ENCODE measurements at places on chromosomes 1 and 21.

- DNase-seq: no peak
These were observed 22.4 kb upstream of the NTPCR start for GRCh38 chr1:232927830-232928505.

DNA sequence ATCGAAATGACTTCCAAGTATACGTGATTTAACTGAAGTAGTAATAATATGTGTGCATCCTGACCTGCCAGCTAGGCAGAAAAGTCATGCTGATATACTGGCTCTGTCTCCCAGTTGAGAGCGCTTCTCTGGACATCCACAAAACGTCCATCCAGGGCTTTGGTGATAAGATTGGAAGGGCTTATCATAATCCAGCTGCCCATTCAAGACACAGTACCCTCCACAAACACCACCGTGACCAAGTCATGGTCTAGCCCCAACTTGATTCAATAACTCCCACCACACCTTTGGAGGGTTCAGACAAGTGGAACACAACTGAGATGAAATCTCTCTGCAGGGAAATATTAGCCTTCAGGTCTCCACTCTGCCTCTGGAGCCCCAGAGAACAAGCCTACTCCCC is 76.2 kb downstream of the CD46 start:
- DNase-seq: no peak

- no peak for DNase-seq
These were observed 36.6 kb downstream of the TMEM50B start for GRCh38 chr21:33443194-33443593.

DNA sequence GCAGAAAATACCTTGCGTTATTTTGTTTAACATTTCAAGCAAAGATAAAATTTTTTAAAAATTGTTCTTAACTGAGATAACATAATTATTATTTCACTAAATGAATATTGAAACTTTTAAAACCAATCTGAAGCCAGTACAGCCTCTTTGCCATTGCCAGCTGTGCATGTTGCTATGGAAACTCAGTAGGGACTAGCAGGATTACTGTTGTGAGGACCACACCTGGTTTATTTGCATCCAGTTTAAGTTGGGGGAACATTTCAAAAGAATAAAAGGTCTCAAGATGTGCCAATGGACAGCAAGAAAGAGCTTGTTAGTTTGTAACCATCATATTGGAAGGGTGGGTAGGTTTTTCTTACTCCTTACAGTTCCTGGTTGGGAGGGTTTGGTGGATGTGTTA is 80.7 kb downstream of the POU2F1 start:
- DNase-seq: no peak

DNA sequence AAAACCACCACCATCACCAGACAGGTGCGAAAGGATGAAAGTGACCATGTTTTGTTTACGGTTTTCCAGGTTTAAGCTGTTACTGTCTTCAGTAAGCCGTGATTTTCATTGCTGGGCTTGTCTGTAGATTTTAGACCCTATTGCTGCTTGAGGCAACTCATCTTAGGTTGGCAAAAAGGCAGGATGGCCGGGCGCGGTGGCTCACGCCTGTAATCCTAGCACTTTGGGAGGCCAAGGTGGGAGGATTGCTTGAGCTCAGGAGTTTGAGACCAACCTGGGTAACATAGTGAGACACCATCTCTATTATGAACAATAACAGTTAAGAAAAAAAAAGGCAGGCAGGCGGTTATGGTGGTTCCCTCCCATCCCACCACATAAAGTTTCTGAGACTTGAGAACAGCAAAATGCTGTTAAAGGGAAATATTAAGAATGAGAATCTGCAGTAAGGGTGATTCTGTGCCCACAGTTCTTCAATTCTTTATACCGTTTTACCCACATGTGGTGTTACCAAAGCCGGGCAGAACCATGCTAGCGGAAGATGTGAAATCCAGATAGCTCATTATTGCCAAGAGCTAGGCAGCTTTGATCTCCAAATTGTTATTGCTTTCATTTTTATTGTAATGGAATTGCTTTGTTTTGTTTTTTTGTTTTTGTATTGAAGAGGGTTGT is 34.5 kb upstream of the TDRD10 start:
- DNase-seq: no peak

- DNase-seq: no peak
These were observed 234.7 kb downstream of the TOMM20 start for GRCh38 chr1:234893725-234894630.

GRCh38 chr1:245234217-245235081 is 79.7 kb downstream of the KIF26B start:
- DNase-seq: no peak

DNA sequence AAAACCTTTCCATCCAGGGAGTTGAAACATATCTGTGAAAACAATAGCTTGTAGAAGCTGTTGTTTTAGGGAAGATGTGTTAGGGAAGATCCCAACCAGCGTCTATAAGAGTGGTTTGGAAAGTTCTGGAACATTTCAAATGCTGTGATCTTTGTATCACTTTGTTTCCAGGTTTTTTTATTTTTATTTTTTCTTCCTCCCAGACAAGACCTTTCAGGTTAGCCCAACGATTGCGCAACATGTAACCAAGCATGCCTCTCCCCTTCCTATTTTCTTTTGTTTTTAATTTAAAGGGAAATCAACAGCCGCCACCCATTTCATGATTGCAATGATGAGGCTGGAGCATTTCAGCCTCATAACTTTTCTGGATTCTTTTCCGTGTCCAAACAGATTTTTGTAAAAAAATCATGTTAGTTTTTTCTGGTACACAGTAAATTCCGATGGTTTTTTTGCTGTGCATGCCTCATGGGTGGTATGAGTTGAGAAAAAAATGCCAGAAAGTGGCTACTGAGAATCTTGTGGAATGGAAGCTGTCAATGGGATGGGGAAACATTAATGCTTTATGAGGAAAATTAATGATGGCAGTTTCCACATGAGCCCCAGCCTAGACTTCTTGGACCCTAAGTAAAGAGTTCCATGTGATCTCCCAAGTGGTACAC is 109.3 kb downstream of the RUNX1 start:
- no peak for DNase-seq

GRCh38 chr1:101420406-101420805 is 183.6 kb downstream of the S1PR1 start:
- no peak for DNase-seq

DNA sequence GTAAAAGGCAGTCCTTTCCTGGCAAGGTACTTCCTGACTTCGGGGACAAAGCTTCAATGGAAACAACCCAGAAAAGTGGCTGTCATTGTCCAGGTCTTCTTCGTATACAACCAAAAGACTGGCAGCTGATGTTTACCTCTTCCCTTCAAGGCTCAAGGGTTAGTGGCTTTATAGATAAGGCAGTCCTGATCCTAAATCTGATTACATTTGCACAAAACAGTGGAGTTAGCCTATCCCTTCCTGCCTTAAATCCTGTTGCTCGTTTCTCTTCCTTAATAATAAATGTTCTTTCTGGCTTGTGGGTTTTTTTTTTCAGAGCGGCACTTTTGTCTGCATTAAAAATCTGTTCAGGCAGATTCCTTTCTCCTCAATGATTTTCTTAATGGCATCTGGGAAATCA is 169.3 kb upstream of the KCTD3 start:
- DNase-seq: no peak

DNA sequence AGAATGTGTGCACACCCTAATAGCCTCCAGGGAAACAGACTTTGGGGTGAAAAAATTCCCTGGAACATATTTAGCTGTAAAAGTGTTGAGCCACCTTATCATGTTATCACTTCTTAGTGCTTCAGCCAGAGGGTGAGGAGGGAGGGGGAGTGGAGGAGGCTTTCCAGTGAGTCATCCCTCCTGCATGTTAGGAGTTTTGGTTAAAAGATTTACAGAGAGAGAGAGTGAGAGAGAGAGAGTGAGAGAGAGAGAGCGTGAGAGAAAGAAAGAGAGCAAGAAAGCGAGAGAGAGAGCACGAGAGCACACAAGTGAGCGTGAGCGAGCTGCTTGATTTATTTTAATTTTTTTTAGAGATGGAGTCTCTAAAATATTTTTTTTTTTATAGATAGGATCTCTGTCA is 13.5 kb upstream of the CACNA1E start:
- no peak for DNase-seq

DNA sequence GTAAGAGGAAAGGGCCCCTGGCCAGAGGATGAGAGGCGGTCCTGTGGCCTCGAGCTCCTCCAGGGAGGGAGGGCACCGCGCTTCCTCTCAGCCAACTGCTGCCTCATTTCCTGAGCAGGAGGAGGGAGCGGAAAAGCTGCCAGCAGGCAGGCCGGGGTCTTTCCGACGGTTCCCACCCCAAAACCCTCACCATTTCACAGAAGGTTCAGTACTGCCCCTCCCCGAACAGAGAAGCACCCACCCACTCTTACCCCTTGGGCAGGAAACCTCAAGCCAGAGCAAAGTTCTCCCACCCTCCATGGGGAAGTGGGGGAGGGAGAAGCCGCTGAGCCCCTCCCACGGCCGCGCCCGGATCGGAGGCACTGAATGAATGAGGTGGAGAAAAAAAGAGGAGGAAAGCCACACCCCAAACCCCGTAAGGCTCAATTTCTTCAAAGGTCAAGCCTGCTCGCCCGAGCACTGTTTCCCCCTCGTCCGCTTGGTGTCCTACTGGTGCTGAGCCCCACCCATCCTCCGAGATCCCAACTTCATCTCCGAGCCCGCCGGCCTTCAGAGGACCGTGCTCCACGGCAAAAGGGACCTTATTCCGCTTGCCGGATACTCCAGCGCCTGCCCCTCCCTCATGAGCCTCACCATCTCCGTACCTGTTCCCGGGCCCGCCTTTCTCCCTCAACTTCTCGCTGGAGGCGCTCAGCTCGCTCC is 9.4 kb downstream of the TPM3 start:
- peak; percentile 40 for DNase-seq

DNA sequence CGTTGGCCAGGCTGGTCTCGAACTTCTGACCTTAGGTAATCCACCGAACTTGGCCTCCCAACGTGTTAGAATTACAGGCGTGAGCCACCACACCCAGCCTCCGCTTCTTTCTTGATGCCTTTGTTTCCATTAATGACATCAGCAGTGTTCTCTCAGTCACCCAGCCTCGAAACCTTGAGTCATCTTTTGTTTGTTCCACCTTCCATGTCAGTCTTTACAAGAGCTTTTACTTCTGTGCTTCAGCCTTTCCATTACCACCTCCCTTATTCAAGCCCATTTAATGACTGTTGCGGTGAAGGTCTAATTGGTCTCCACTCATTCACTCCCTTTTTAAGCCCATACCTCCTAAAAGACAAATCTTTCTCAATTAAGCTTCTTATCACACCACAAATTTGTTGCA is 146.6 kb upstream of the ADGRL2 start:
- DNase-seq: no peak

DNA sequence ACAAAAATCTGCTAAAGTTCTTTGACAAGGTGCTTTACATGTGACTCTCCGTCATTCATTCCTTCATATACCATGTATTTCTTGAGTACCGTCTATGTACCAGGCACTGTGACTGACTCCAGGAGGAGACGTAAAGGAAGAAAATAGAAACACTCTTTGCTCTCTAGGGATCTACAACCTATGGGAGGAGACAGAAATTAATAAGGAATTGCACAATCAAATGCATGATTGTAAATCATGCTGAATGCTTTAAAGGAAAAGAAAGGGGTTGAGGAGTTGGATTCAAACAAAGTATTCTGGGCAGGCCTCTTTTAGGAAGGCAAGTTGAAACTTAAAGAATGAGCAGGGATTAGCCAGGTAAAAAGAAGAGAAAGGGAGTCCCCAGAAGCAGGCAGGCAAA is 239.1 kb upstream of the FGGY start:
- no peak for DNase-seq

- DNase-seq: no peak
These were observed 56.0 kb upstream of the CD53 start for GRCh38 chr1:110816945-110817344.

GRCh38 chr1:213956295-213956770 is 31.4 kb upstream of the PROX1 start:
- DNase-seq: no peak

DNA sequence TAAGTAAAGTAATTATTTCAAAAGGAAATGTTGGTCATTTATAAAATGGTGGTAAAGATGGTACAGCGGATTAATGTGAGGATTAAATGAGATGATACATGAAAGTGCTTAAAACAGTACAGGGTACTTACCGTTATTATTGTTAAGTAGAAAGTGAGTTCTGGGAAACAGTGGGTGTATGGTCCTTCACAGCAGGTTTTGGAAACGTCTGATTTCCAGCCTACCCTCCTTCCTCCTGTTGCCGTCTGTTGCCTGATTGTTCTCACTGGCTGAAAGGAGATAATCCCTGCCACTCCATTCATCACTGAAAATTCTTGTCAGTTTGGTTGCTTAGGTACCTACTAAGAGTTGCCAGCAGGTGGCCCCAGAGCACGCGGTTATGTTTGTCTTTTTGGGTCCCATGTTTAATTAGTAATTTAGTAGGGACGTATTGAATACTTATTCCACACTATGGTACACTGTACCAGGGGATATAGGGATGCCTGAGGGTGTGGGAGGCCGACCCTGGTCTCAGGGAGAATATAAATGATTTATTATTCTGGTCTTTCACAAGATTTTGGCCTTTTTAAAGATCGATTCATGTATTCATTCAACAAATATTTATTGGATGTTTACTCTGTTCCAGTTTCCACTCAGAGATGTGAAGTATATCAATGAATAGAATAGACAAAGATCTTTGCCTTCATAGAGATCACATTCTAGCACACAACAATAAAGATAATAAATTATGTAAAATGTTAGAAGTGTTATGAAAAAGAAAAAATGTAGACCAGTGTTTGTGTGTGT is 30.8 kb upstream of the RPTN start:
- DNase-seq: no peak

Data from esophagus squamous epithelium (tissue), 5 donors.